Neural progenitor cell (in vitro differentiated cells): ENCODE measurements at places on chromosomes 4 and X. TPM values are rescaled to one million over a fixed set of nuclear protein-coding genes. Genes with fewer than 3 reads are reported as not detected.

The MAGEB6B gene
- not detected in 2 replicates for total RNA-seq

The TEC gene
- total RNA-seq, result 0.22 TPM in 1 of 2 replicates, not detected in the other

The ZNF280C gene
- 33.1 and 41.8 TPM in 2 replicates for total RNA-seq

The FRMD7 gene
- not detected in 2 replicates for total RNA-seq

The CXorf51B gene
- not detected in 2 replicates for total RNA-seq

The MGARP gene
- 2.5 and 5.1 TPM in 2 replicates for total RNA-seq

The ARX gene
- 5.3 and 9.0 TPM in 2 replicates for total RNA-seq

GRCh38 chrX:13688384-13688957 lies 457 bp upstream of the RAB9A start:
- peaks cover 19% of the 10 kb centered on the region for H3K27me3 ChIP-seq
- H3K36me3 ChIP-seq, result no peaks in the 10 kb centered on the region
- H3K27ac ChIP-seq, result no peak overlapping the region
- DNase-seq, result no peak
- H3K4me3 ChIP-seq, result peak overlapping the region; percentile 74
- peaks cover 4% of the 10 kb centered on the region for H3K4me1 ChIP-seq

DNA sequence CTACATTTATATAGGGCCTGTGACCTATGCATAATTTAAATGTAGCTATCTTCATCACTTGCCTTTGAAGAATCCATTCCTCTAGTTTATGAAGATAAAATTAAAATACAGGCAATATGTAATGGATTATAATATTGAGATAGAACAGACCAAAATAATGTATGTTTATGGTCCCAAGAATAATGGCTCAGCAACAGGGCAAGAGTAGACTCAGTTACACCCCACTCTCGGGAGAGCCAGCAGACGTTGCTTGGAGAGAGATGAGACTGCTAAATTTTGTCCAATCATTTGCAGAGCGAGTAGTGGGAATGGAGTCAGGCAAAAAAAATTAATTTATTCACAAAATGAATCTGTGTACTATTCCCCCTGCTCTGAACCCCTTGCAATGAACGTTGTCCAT lies 223.2 kb upstream of the FAT4 start:
- no peak overlapping the region for H3K27ac ChIP-seq
- H3K36me3 ChIP-seq, result no peaks in the 10 kb centered on the region
- H3K4me1 ChIP-seq, result no peaks in the 10 kb centered on the region

GRCh38 chr4:5374592-5374991 lies 323.3 kb downstream of the STK32B start:
- no peaks in the 10 kb centered on the region for H3K36me3 ChIP-seq
- no peak overlapping the region for H3K27ac ChIP-seq
- H3K27me3 ChIP-seq, result no peaks in the 10 kb centered on the region

DNA sequence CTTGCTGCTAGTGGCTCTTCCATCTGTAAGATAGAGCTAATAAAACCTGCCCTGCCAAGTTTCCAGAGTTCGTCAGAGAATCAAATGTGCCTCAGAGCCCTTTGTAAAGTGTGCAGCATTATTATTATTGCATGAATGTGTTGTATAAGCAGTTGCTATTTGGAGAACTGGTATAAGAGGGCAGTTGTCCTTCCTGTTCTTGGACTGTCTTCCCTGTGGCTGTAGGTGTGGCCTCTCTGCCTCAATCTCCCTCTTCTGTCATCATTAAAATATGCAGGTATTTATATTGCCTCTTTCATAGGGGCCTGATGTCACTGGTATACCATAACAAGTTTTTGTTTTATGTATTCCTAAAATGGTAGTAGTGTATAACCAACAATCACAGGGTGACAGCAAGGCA lies 3.8 kb downstream of the MTM1 start:
- peaks cover 15% of the 10 kb centered on the region for H3K4me1 ChIP-seq
- H3K36me3 ChIP-seq, result no peaks in the 10 kb centered on the region
- no peak overlapping the region for H3K4me3 ChIP-seq
- no peak for DNase-seq
- no peak overlapping the region for H3K27ac ChIP-seq
- H3K27me3 ChIP-seq, result no peaks in the 10 kb centered on the region

DNA sequence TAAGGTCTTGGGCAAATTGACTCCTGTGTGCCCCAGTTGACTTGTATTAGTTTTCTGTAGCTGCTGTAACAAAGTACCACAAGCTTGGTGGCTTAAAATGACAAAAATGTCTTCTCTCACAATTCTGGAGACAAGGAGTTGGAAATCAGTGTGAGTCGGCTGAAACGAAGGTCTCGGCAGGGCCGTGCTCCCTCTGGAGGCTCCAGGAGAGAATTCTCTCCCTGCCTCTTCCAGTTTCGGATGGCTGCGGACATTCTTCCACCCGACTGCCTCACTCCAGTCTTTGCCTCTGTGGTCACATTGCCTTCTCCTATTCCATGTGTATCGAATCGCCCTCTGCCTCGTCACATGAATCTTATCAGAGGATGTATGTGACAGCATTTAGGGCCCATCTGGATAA lies 66.0 kb upstream of the PHOX2B start:
- peaks cover 8% of the 10 kb centered on the region for H3K4me1 ChIP-seq
- no peaks in the 10 kb centered on the region for H3K36me3 ChIP-seq
- no peak overlapping the region for H3K27ac ChIP-seq
- H3K27me3 ChIP-seq, result peaks cover 47% of the 10 kb centered on the region

DNA sequence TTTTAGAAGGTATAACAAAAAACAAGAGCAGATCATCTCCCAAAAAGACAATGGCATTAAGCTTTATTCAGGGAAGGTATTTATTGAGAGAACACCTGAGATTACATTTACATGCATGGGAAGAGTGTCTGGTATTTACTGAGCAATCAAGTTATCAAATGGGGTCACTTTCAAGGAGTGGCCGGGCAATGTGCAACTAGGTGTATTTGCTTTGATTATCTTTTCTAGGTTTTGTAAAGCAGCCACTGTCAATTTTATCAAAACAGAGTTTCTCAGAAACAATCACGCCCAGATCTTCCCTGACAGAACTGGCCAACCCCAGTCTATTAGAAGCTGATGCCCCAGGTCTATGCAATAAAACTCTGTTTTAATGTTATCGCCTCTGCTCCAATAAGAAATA lies 169.5 kb downstream of the GLRA2 start:
- no peaks in the 10 kb centered on the region for H3K36me3 ChIP-seq
- H3K27ac ChIP-seq, result no peak overlapping the region
- no peak for DNase-seq
- no peak overlapping the region for H3K4me3 ChIP-seq
- no peaks in the 10 kb centered on the region for H3K4me1 ChIP-seq

DNA sequence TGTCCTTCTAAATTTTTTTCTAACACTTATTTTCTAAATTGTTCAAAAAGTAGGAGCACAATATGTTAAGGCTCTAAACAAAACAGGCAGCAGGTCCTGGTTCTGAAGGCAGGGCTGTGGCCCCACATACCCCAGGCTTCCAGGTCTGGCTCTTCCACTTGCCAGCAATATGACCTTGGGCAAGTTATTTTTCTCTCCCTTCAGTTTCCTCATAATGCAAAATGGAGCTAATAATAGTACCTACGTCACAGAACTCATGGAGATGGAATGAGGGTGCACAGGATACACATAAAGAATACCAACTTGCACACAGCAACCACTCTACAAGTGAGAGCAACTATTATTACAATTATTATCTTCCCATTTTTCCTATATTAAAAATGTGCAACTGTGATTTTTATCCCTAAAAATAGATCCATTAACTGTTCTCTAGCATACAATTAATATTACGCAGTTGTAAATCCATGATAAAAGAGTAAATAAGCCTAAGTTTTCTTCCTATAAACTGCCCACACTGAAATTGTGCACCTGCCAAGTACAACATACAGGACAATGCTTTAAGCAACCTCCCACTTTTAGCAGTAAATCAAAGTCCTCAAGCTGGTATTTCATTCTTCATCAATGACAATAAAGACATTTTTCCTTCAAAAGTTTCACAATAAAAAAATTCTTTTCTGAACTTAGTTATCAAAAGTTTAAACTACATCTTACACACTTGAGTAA lies 27.0 kb downstream of the OTUD4 start:
- H3K4me3 ChIP-seq, result no peak overlapping the region
- H3K4me1 ChIP-seq, result no peaks in the 10 kb centered on the region
- H3K36me3 ChIP-seq, result peaks cover 11% of the 10 kb centered on the region

- no peaks in the 10 kb centered on the region for H3K36me3 ChIP-seq
- H3K4me1 ChIP-seq, result no peaks in the 10 kb centered on the region
- no peak overlapping the region for H3K27ac ChIP-seq
- H3K4me3 ChIP-seq, result no peak overlapping the region
Observed at GRCh38 chrX:153571534-153571908, 27.4 kb downstream of the CCNQ start.

DNA sequence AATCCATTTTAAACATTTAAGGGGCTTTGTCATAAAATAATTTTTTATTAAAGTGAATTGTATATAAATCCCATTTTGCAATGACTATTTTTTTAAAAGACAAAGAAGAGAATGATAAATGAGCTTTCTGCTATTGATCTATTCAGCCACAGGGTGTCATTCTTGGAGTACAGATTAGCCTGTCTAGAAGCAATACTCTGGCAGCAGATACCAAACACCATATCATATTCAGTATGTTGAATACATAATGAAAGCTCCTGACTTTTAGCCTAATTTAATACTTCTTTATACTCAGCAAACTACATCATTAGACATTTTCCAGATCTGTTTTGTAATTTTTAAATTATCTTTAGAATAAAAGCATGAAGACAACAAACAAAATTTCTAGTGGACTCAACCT lies 496.3 kb downstream of the PDGFC start:
- H3K27me3 ChIP-seq, result no peaks in the 10 kb centered on the region
- H3K27ac ChIP-seq, result no peak overlapping the region
- H3K4me3 ChIP-seq, result no peak overlapping the region
- H3K36me3 ChIP-seq, result no peaks in the 10 kb centered on the region

DNA sequence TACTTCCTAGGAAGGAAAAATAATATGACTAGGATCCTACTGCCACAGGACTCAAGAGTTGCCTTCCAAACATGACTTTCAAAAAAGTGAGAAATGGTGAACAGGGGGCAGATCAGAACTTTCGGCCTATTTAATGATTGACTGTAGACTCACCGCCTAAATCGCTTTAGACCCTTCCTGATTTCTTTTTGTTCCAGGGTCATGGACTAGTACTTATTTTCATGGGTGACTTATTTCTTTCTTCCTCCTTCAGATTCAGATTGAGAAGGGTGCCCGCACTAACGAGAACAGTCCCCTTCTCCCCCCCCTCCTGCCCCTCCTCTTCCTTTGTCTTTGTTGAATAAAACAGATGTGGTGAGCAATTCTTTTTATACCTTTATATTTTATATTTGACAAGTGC lies 48.0 kb upstream of the KLHL8 start:
- H3K4me3 ChIP-seq, result no peak overlapping the region
- no peak for DNase-seq
- H3K27me3 ChIP-seq, result no peaks in the 10 kb centered on the region
- H3K4me1 ChIP-seq, result peaks cover 14% of the 10 kb centered on the region
- no peak overlapping the region for H3K27ac ChIP-seq
- no peaks in the 10 kb centered on the region for H3K36me3 ChIP-seq

DNA sequence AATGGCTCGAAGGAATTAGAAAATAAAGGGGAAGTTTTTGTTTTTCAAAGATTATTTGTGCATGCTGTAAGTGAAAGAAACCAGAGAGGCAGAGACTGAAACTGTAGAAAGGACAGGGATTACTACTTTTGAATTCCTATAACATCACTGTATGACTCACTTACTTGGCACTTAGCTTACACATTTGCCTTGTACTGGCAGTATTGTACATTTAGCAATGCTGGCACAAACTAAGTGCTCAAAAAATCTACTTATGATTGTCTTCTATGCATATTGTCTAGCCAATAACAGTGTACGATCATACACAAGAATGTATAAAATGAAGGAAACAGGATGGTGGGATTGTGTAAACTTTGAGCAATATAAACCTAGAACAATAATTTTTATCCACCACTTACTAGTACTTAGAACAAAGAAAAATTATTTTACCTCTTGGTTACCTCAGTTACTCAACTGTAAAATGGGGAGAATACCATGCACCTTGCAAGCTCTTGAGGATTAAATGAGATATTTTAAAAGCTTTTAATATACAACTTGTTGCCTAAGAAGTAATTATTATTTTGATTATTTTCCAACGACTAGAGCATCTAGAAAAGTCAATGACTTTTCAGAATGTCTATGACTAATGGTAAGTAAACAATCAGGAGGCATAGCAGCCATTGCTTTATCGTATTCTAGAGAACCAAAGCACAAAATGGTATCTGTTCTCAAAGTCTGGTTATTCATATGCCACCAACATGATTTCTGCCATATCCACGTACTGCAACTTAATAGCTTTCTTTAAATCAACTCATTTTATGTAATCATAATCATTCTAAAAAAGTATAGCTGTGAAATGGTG lies 4.7 kb downstream of the FAM120C start:
- no peaks in the 10 kb centered on the region for H3K36me3 ChIP-seq
- no peak overlapping the region for H3K4me3 ChIP-seq
- peaks cover 15% of the 10 kb centered on the region for H3K4me1 ChIP-seq
- no peaks in the 10 kb centered on the region for H3K27me3 ChIP-seq
- no peak for DNase-seq

DNA sequence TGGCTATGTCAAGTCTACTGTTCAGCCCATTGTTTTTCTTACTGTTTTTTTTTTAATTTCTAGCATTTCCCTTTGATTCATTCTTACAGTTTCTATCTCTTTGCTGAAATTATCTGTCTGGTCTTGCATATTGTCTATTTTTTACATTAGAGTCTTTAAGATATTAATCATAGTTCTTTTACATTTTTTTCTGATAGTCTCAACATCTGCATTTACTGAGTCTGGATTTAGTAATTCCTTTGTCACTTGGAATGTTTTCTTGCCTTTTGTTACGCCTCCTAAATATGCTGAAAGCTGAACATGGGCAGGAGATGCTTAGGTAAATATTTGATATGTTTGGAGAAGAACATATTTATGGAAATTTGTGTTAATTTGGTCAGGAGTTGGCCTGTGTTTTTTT lies 10.4 kb downstream of the JADE3 start:
- H3K36me3 ChIP-seq, result peaks cover 7% of the 10 kb centered on the region
- no peak overlapping the region for H3K4me3 ChIP-seq
- no peaks in the 10 kb centered on the region for H3K27me3 ChIP-seq
- DNase-seq, result no peak
- H3K4me1 ChIP-seq, result peaks cover 5% of the 10 kb centered on the region

DNA sequence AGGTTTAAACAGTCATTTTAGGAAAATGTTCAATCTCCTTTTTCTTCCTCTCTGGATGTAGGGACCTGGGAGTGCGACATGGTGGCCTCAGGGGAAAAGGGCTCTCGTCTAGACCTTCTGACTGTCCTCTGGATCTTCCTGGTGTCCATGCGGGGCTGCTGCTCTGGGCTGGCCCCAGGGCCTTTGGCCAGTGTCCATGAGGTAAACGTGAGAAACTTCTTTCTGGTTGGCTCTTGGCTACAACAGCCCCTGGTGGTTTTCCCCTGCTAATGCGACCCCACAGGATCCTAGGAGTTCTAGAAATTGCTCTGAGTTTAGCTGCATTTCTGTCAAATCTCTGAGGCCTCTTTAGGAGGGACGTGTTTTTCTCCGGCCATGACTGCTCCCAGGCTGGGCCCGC lies 85.7 kb downstream of the MFAP3L start:
- no peaks in the 10 kb centered on the region for H3K4me1 ChIP-seq
- H3K36me3 ChIP-seq, result no peaks in the 10 kb centered on the region
- H3K27me3 ChIP-seq, result no peaks in the 10 kb centered on the region
- peak; percentile 14 for DNase-seq
- no peak overlapping the region for H3K4me3 ChIP-seq

GRCh38 chr4:24252121-24252520 lies 332.2 kb downstream of the DHX15 start:
- peaks cover 24% of the 10 kb centered on the region for H3K4me1 ChIP-seq
- H3K36me3 ChIP-seq, result no peaks in the 10 kb centered on the region
- H3K4me3 ChIP-seq, result no peak overlapping the region
- no peaks in the 10 kb centered on the region for H3K27me3 ChIP-seq

- no peak for DNase-seq
- no peaks in the 10 kb centered on the region for H3K27me3 ChIP-seq
- H3K27ac ChIP-seq, result no peak within 1 kb of the TSS
- H3K4me1 ChIP-seq, result no peaks in the 10 kb centered on the region
- H3K36me3 ChIP-seq, result no peaks in the 10 kb centered on the region
- no peak within 1 kb of the TSS for H3K4me3 ChIP-seq
Observed at GRCh38 chrX:155997436-155997835, at the start of gene IL9R. Gene IL9R (plus strand): TSS chrX:155997696. CDS start chrX:155997760, 64 bp downstream.
